ENCODE measurements at places on chromosomes 7 and 10. TPM values are rescaled to one million over a fixed set of nuclear protein-coding genes. Genes with fewer than 3 reads are reported as not detected.

Gene DENND2A
- 0.64 TPM for total RNA-seq

Gene URGCP
- 19.6 TPM for total RNA-seq

Gene MGAM2
- not detected for total RNA-seq

Gene MUC3A
- 0.13 TPM for total RNA-seq

Gene PPP1R9A
- 9.6 TPM for total RNA-seq

Gene MAGI2
- total RNA-seq: 0.26 TPM

Gene DNA2
- total RNA-seq: 8.9 TPM

Gene HOGA1
- total RNA-seq: 0.77 TPM

Gene ITPRID1
- total RNA-seq: not detected

Gene HOXA11
- 0.13 TPM for total RNA-seq

Gene AUTS2
- 1.3 TPM for total RNA-seq

Gene ZPBP
- total RNA-seq: not detected

Gene C10orf62
- total RNA-seq: not detected

All from dermis microvascular lymphatic vessel endothelial cell (primary cell).